Activated CD8-positive, alpha-beta memory T cell treated with anti-CD3 and anti-CD28 coated beads for 1 hour (primary cell): ENCODE measurements at places on chromosomes 16 and 17.

- no peak for DNase-seq
These were observed 8.4 kb downstream of the RARA start for GRCh38 chr17:40317345-40317873.

DNA sequence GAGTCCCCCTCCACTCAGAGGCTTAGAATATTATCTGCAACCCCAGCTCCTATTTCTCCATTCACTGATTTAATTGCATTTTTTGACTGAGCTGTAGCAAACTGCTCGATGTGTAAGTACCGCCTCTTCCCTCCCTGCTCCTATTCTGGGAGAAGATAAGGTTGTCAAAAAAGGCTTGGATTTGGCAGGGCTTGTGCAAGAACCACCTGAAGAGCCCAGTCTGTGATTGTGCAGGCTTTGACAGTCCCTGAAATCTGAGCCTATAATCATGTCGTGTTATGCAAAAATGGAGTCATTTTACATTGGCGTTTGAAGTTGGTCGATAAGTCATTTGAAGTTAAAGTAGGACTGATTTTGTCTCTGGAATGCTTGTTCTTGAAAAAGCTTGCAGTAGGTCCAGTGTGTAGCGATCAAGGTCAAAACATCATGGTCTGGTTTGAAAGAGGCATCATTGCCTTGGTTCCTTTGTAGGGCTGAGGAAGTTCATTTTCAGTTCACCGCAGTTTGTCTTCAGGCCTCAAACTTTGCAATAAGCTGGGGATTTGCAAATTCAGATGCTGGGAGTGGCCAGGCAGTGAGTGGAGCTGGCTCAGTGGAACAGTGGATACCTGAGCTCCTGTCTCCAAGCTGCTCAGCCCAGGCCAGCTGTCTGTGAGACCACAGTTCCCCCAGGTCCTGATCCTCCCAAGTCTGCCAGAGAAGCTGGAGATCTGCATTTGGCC lies 68.8 kb downstream of the KATNIP start:
- no peak for DNase-seq

- no peak for DNase-seq
These were observed 110.1 kb downstream of the IRX3 start for GRCh38 chr16:54176376-54176901.

DNA sequence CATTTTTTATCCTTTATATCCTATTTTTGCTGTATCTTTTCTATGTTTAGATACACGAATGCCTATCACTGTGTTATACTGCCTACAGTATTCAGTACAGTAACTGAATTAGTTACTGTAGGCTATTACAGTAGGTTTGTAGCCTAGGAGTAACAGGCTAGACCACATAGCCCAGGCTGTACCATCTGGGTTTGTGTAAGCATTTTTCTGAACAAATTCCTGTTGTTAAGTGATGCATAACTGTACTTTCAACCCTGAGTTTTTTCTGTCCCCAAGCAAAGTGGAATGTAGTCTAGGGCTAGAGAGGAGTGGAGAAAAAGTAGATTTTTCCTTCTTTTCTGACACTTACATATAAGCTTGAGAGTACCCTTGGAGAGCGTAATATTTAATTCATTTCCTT lies 282.1 kb downstream of the HS3ST3B1 start:
- DNase-seq, result no peak

DNA sequence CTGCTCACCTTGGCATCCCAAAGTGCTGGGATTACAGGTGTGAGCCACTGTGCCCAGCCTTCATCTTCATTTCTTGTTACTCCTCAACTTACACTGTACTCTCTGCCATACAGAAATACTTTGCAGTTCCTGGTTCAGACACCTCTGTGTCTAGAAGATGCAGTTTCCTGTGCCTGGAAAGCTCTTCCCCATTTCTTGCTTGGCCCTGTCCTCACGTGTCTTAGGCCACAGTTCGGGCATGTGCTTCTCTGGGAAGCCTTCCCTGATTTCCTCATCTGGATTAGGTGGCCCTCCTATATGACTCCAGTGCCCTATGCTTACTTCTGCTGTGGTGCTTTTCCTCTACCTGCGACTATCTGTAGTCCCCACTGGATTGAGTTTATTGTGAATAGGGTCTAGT lies 26.5 kb upstream of the CDR2 start:
- no peak for DNase-seq

DNA sequence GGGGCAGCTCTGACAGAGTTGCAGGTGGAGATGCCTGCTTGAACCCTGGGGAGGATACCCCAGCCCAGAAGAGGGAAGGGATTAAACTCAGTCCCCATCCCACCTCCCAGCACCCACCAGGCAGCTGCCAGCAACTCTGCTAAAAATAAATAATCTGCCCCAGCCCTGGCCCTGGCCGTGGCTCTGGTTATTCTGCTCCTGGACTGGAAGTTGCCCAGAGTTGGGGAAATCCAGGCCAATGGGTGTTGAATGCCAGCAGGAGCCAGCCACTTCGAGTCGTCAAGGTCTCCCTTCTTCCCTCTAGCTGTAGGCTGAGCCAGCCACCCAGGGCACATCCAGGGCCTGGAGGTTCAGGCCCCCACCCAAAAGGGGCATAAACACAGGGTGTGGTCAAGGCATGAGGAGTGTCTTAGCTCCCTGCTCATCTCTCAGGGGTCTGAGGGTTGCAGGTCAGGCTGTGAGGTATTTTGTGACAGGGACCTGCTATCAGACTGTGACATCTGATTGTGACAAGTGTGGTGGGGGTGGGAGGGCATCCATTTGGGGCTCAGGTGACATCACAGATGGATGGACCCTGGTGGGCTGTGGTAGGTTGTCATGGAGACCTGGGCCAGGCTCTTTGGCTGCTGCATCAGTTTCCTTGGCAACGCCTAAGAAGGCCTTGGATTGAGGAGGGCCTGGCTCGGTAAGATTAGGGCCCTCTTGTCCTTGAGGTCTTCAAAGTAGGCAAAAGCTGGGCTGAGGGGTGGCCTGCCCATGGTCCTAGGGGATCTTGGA lies 1.0 kb upstream of the RRAD start:
- no peak for DNase-seq

DNA sequence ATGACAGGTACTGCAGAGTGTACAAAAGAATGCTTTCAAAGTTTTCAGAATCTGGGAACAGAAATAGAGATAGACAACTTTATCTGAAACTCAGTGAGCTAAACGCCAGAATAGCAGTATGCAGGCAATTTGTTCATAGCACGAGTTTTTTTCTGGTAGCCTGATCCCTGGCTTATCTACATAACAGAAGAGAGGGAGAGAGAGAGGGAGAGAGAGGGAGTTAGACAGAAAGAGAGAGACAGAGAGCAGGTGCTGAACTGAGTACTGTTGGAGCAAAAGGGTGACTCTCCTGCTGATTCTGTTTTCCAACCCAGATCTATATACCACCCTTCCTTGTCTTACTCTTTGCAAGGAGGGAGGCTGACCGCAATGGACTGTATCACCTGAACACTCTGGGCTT lies 388.0 kb upstream of the CA10 start:
- no peak for DNase-seq

DNA sequence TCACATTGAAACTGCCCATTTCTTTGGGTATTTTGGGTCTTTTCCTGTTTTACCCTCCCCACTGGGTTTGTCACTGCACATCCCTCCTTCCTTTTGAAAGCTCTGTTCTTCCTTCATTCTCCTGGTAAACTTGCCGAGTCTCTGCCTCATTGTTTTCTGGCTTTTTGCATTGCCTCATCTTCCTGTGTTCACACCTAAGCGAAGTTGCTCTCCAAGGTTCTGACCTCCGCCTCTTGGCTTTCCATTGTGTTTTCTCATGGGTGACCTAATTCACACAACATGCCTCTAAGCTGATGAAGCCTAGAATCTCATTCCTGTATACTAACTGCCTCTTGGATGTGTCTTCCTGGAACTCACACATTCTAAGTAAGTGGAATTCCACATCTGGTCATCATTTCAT lies 1096.1 kb upstream of the EEF2KMT start:
- DNase-seq, result no peak

- peak; percentile 14 for DNase-seq
These were observed 11.6 kb downstream of the KRT33A start for GRCh38 chr17:41338961-41339485.

DNA sequence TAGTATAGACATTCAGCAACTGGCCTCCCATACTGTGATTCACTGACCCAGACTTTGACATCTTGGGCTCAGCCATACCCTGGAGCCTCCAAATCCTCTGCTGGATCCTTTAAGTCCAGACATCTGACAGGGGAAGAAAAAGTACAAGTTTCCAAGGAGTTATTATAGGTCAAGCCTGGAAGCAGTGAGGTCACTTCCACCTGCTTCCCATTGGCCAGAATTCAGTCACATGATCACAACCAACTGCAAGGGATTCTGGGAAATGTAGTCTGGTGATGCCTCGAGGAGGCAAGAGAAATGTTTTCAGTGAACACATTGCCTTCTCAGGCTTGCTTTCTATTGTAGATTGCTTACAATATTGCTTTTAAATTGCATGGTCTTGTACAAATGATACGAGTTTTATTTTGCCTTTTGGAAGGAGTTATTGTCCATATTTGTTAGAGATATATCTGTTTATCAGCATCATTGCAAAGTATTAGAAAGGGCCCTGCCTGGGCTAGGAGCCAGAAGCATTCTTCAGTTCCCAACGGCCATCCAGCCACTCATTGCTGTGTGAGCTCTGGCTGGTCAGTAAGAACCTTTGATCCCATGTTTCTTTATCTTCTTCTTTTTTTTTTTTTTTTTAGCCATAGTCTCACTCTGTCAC lies 696.9 kb downstream of the WWOX start:
- DNase-seq, result no peak

DNA sequence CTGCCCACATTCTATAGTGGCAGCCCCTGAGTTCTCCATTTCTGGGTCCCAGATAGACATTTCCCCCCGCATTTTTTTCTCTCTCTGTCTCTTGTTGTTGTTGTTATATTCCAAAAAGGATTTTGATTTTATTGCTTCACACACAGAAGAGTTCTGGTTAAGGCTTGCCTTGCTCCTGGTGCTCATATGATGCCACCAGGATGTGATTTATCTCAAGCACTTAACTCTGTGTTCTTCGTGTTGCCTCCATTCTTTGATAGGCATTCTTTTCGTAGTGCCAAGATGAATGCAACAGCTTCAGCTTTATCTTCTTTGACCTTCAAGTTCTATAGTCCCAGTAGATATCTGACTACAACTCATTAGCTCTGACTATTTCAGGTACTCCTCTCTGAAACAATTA lies 9.1 kb downstream of the ITGA3 start:
- DNase-seq, result no peak

GRCh38 chr17:11023639-11024479 lies 186.0 kb upstream of the PIRT start:
- DNase-seq, result no peak

- no peak for DNase-seq
These were observed 136.3 kb downstream of the HS3ST3B1 start for GRCh38 chr17:14437176-14437575.

DNA sequence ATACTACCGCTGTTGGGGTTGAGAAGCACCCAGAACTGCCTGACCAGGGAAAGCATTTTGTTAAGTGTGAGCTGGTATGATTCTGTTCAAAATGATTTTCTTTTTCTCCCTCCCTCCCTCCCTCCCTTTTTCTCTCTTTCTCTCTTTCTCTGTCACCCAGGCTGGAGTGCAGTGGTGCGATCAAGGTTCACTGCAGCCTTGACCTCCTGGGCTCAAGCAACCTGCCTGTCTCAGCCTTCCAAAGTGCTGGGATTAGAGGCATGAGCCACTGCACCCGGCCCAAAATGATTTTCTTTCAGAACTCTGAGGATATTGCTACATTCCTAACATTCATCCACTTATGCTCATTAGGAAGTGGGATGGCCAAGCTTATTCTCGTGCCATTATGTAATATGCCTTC lies 41.3 kb downstream of the SLC47A1 start:
- no peak for DNase-seq

DNA sequence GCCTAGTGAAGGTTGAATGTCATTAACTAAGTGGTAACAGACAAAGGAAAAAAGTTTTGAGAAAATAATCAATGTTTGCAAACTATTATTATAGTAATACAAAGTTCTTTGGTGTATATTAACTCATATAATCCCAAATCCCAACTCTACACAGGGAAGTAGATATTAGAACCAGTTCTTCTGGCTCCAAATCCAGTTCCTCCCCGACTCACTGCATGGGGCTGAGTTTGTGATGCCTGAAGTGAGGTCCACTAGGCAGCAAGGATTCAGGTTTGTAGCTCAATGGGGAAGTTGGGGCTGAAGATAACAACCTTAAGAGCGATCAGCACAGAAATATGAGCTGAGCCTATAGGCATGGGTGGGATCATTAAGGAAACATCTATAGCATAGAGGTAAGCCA lies 5.6 kb upstream of the SYNRG start:
- no peak for DNase-seq

DNA sequence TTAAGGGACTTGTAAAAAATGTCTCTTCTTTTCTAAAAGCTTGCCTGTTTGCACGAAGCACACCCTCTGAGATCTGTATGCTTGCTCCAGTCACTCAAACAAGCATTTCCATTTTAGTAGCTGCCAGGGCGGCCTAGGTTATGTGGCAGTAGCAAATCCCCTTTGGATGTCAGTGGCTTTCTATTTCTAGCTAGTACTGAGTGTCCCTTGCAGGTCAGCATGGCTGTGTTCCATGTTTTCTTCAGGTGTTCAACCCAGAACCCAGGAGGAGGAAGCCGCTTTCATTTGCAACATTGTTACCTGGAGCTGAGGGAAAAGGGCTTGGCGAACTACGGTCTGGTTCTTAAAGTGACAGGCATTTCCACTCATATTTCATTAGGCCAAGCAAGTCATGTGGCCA lies 36.4 kb downstream of the FOXL1 start:
- no peak for DNase-seq

DNA sequence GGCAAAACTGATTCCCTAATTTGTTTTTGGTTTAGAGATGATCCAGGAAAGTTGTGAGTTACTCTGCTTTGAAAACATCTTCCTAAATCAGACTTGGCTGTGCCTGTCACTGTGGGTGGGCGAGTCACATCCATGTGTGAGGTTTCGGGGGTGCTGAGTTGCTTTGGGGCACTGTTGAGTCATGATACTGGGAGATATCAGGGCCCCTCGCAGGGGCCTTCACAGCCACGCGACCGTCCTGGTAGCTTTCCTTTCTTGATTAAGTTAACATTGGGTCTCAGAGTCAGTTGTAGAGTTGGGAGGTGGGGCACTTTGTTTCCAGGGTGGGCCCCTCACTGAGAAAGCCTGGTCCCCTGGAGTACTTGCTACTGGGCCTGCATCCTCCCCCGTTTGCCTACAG lies 58.3 kb upstream of the LGALS9 start:
- DNase-seq, result no peak

GRCh38 chr16:50373345-50373701 lies 4.5 kb upstream of the BRD7 start:
- DNase-seq, result no peak

GRCh38 chr17:35212668-35213067 lies 18.5 kb upstream of the SLC35G3 start:
- DNase-seq, result no peak

- DNase-seq, result no peak
These were observed 15.7 kb downstream of the CRLF3 start for GRCh38 chr17:30808785-30809286.

- no peak for DNase-seq
These were observed 46.3 kb upstream of the ICAM2 start for GRCh38 chr17:64066716-64067115.
